ENCODE measurements at places on chromosomes 11 and 22.

DNA sequence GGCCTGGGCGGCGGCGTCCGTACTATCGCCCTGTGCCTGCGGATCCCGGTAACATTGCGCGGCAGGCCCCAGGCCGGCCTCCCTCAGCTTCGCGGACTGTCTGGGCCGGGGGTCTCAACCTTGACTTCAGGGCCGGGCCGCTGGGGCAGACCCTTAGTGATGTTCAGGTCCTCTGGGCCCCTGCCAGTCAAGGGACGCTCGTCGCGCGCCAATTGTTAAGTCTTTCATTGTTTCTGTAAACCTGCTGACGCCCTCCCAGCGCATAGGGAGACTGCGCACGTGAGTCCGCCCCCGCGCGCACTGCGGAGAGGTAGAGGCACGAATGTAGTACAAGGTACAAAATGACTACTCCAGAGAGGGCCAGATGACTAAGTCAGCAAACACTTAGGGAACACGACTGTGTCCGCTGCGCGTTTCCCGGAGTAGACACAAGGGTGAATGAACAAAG is 451 bp upstream of the HDHD5 start:
- DNase-seq = peak; percentile 66

DNA sequence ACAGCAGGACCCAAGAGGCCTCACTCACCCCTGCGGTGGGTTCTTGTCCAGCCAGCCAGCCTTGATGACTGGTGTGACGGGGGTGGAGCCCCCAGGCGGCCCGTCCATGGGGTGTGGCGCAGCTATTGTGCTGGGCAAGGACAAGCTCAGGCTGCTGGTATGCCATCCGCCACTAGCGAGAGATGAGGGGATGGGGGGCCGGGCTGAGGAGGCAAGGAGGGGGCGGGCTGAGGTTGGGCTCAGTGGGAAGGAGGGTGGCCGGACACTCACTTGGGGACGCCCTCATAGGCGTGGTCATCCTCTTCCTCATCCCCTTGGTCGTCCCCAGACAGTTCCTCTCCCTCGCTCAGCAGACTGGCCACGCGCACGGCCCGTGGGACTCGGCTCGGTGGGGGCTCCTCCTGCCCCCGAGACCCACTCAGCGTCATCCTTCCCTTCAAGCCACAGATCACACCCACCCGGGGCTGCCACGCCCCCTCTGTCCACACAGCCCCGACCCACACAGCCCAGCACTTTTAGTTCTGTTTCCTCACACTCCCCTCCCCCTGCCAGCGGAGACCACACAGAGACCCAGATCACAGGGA is 38.0 kb upstream of the PDE2A start:
- DNase-seq = no peak

DNA sequence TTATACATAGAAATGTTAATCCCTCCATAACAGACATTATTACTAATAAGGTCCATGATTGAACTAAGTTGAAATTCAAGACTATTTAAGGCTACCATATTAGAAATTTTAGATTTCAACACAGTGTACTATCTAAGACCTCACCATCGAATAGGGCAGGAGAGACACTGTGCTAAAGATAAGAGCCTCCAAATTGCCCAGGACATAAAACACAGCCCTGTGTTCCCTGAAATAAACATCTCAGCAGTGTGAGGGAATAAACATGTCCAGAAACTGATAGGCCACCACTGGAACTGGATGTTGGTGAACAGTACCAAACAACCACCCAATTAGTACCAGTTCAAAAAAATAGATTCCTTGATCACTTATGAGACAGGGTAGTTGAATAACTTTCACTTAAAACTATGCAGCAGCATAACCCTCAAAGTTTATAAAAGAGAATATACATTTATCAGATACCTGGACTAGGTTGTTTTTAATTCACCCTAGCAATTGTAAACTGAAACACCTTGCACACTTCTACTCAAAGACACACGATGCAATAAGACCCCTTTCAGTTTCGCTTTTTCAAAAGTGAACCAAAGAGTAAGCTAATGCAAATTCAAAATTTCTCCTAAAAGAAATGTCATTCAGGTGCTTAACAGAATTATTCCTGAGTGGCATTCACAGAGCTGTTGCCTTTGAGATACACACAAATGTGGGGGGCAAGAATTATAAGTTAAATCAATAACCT is 34.3 kb downstream of the USP28 start:
- DNase-seq = no peak

DNA sequence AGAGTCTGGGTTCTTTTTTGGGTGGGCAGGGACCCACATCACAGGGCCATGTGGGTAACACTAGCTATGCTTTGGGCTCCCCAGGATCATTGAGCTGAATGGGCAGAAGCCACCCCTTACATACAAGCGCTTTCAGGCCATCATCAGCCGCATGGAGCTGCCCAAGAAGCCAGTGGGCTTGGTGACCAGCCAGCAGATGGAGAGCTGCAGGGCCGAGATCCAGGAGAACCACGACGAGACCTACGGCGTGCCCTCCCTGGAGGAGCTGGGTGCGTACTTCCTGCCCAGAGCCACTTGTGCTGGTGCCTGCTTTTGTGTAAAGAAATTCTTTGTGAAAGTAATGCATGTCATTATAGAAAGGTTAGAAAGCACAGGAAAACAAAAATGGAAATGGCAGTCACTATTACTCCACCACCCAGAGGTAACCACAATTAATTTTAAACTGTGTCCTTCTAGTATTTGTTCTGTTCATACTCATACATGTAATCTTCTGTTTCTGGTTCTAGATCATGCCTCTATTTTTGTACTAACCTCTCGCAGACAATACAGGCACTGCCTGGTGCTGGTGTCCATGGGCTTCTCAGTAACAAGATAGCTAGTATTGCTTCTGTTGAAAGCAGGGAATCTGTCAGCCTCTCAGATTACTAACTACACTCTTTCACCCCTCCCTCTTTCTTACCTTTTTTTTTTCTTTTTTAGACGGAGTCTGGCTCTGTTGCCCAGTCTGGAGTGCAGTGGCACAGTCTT is 13.7 kb downstream of the CRY2 start:
- no peak for DNase-seq

- no peak for DNase-seq
Measured at GRCh38 chr22:43833286-43834240, 21.5 kb upstream of the EFCAB6 start.

DNA sequence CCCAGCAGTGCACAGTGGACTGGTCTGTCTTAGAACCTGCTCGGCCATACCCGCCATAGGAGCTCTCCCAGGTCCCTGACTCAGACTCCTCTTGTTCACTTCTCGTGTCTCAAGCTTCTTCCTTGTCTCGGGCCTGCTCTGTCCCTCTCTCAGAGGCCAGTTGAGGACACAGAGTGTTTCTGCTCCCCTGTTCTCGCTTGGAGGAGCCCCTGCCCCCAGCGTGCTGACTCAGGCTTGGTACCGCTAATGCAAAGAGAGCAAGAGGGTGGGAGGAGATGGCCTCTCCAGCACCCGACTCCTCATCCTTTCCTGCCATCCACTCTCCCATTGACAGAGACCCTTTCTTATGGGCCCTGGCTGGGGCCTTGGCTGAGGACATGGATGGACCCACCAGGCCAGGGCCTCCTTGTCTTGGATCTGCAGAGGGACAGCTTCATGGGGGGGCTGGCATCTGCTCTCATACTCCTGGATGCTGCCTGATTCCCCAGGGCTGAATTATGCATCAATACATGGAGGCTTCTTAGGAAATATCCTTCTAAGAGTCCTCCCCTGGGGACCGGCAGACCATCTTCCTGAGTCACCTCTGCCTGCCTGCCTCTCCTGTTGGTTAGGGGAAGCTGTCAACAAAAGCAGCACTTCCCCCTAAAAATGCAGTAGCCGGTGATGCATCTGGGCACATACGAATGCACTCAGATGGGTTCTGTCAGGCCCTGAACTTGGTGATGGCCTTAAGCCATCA is 15.9 kb downstream of the TSPAN18 start:
- no peak for DNase-seq

- no peak for DNase-seq
Measured at GRCh38 chr22:37741312-37741795, 44.5 kb downstream of the TRIOBP start.

GRCh38 chr11:61161190-61162091 is at the start of gene VPS37C:
Gene VPS37C (minus strand): TSS chr11:61161426. CDS start chr11:61138829, 22,597 bp downstream.
- peak; percentile 90 for DNase-seq

- no peak for DNase-seq
Measured at GRCh38 chr11:134921938-134922337, 509.9 kb upstream of the B3GAT1 start.

DNA sequence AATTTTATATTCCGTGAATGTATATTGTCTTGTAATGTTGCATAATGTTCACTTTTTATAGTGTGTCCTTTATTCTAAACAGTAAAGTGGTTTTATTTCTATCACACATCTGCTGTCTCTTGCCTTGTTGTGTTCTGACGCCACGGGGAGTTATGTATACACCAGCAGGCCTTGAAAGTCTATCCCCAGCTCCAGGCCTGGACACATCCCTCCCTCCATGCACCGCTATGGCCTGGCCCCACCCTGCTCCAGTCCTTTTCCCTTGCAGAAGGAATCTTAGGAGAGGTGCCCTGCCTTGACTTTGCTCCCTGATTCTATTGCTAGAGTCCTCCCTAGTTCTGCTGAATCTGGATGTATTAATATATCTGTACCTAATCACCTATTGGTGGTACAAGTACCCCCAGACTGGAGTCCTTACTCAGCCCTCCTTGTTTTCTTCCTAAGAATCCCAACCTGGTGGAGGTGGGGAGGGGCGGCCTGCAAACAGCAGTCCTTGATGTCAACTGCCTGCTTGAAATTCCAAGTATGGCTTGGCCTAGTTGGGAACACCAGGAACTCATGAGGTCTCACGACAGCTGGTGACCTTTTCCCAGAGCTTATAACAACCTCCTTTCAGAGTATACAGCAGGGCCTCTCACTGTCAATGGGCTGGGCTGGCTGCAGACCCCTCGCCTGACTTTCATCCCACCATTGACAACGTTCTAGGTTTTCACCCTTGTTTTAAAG is 61.6 kb downstream of the TIMP3 start:
- DNase-seq = no peak

- DNase-seq = no peak
Measured at GRCh38 chr11:4798427-4799183, 5.6 kb downstream of the OR52R1 start.

- peak; percentile 16 for DNase-seq
Measured at GRCh38 chr11:47477323-47477722, 28.4 kb upstream of the RAPSN start.

- no peak for DNase-seq
Measured at GRCh38 chr11:12831471-12832202, 157.4 kb downstream of the TEAD1 start.

GRCh38 chr11:104404231-104405175 is 240.6 kb upstream of the PDGFD start:
- no peak for DNase-seq

- DNase-seq = peak; percentile 64
Measured at GRCh38 chr11:797296-798092, 587 bp downstream of the SLC25A22 start.

- DNase-seq = no peak
Measured at GRCh38 chr22:49351761-49352227, 475.9 kb downstream of the BRD1 start.

- no peak for DNase-seq
Measured at GRCh38 chr22:39565414-39565944, 5.1 kb upstream of the CACNA1I start.

DNA sequence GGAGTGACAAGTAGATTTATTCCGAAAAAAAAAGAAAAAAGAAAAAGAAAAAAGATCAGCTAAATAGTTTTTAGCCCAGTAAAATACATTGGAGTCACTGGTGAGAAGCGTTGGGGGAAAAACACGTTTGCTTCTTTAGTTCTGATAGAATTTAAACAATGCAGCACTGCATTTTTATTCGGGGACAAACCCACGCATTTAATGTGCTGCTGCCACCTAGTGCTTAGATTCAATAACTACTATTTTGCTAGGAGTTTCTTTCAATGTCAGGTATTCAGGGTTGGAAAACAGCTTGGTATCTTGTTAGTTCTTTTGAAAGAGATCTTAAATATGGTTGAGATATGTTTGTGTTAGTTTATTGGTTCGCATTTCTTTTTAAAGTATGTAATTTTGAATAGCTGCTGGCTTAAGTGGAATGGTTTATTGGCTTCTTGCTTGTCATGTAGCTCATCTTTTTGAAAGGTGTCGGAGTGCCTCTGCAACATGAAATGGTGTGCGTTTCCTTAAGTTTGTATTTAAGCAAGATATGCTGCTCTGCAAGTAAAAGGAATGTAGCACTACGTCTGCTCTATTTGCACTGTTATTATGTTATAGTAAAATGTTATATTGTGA is 41.9 kb downstream of the SVIP start:
- no peak for DNase-seq

DNA sequence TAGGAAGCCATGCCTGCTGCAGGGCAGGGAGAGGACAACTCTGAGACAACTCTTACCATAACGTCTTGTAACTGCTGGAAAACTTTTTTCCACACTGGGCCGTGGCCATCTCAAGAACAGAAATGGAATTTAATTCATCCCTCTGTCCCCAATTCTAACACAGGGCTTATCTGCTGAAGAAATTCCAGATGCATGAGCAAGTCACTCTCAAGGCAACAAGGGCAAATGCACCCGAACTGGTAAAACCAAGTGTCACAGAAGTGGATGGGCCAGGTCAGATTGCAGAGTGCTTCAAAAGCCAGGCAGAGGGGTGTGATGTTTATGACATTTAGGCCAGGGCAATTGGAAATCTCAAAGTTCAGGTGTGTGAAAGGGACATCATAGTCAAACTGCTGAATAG is 7.4 kb downstream of the SMPD1 start:
- DNase-seq = no peak

DNA sequence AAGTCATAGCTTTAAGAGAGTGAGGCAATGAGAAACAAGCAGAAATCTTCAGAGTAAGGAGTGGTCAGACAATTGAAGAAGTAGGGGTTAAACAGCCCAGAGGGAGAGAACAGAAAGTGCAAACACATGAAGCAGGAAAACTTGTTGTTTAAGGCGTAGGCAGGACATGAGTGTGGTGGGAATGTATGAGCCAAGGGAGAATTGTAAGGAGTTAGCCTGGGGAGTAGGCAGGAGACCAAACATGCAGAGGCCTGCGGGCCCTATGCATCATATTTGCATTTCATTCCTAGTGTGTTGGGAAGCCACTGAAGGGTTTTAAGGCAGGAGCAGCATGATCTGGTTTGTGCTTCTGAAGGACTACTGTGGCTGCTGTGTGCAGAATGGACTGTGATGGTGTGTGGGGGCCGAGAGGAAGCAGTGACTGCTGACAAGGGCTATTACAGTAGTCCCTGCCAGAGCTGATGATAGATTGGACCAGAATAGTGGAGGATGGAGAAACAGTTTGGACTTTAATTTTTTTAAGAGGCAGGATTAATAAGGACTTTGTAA is 179.9 kb upstream of the C11orf87 start:
- no peak for DNase-seq

DNA sequence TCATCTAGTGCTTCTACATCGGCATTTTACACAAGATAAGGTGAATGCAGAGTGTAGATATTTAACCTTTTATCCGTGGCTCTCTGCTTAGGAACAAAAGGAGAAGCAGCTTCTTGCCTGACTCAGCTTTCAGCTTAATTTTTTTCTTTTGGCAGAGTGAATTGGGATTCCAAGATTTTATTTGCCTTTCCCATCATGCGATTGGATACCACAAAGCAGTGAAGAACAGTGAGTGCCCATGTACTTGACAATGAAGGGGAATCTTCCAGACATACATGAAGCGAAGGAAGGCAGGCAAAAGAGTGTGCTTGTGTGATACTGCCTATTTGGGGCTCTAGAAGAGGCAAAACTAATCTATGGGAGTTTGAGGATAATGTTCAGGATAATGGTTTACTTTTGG is 17.0 kb upstream of the CHKA start:
- no peak for DNase-seq

- no peak for DNase-seq
Measured at GRCh38 chr11:128898580-128899344, 7.6 kb downstream of the KCNJ5 start.

GRCh38 chr22:24994070-24994763 is 41.7 kb downstream of the KIAA1671 start:
- peak; percentile 33 for DNase-seq

Data from stimulated activated CD4-positive, alpha-beta T cell treated with anti-CD3 and anti-CD28 coated beads, Interleukin-4, amount 100 ng/mL, for 48 hours (primary cell).